ENCODE measurements at places on chromosomes 4 and X.

- no peaks in the 10 kb centered on the region for H3K36me3 ChIP-seq
- H3K4me1 ChIP-seq: no peaks in the 10 kb centered on the region
- no peaks in the 10 kb centered on the region for H3K27me3 ChIP-seq
- H3K27ac ChIP-seq: peak within 1 kb of the TSS; percentile 50
- no peak for DNase-seq
- H3K4me3 ChIP-seq: peak within 1 kb of the TSS; percentile 28
Measured at GRCh38 chrX:28586981-28587551, at the start of gene IL1RAPL1. TSS of gene IL1RAPL1 (plus strand) at chrX:28587446.

DNA sequence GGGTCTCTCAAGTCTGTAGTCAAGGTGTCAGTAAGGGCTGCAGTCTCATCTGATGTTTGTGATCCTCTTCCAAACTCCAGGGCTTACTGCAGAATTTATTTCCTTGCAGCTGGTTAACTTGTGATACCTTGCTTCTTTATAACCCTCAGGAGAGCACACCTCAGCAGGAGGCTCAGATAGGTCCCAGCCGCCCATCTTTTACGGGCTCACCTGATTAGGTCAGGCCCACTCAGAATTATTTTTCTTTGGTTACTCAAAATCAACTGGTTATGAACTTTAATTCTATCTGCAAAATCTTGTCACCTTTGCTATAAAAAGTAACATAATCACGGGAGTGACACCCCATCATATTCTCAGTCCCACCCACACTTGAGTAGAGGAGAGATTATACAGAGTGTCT, 99.9 kb upstream of the BEND4 start:
- H3K27me3 ChIP-seq: no peaks in the 10 kb centered on the region
- H3K4me1 ChIP-seq: no peaks in the 10 kb centered on the region
- no peak for DNase-seq
- no peak overlapping the region for H3K27ac ChIP-seq
- H3K4me3 ChIP-seq: no peak overlapping the region

- no peaks in the 10 kb centered on the region for H3K4me1 ChIP-seq
- no peaks in the 10 kb centered on the region for H3K36me3 ChIP-seq
- H3K27ac ChIP-seq: no peak overlapping the region
Measured at GRCh38 chr4:102772738-102773340, 12.1 kb upstream of the MANBA start.

- no peak for DNase-seq
- no peak overlapping the region for H3K27ac ChIP-seq
Measured at GRCh38 chrX:118545510-118545909, 49.9 kb downstream of the DOCK11 start.

Data from sigmoid colon (tissue), 7 donors.